ENCODE measurements at places on chromosomes 7 and 10.

GRCh38 chr10:86653379-86653778 is 968 bp upstream of the OPN4 start:
- DNase-seq, result no peak

DNA sequence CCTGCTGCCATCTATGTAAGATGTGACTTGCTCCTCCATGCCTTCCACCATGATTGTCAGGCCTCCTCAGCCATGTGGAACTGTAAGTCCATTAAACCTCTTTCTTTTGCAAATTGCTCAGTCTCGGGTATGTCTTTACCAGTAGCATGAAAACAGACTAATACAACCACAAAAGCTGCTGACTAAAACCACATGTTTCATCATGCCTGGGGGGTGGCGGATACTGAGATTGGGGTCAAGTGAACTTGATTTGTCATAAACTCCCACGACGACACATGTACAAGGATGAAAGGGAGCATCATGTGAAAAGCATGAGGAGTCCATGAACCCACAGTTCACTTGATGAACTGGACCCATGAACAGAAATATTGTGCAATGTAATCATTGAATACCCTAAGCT is 134.9 kb upstream of the ANK3 start:
- no peak for DNase-seq

DNA sequence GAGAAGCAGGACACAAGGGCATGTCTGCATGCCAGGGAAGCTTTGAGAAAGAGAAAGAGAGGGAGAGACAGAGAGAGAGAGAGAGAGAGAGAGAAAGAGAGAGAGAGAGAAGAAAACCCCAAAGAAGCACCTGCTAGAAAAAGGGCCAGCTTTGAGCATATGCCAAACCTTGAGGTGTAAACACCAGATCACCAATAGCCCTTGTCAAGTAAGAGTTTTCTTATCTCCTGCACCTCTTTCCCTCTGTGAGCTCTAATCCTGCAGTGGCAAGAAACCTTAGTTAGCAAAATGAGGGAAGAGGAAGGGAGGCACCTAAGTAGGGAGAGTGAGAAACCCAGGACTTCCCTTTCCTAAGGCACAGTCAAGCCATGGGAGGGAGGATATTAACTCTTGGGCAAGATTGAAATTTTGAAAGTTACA is 11.3 kb upstream of the TRDMT1 start:
- no peak for DNase-seq

DNA sequence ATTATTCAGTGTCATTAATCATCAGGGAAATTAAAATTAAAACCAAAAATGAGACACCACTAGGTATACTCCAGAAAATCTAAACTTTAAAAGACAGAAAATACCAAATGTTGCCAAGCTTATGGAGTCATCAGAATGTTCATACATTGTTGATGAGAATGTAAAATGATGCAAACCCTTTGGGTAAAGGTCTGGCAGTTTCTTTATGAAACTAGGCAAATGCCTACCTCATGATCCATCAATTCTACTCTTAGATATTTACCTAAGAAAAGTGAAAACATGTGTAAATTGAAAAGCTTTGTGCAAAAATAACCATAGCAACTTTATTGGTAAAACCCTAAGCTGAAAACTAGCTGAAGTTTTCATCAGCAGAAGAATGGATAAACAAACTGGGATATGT is 329.5 kb upstream of the MEOX2 start:
- DNase-seq, result no peak

GRCh38 chr10:97825020-97825760 is 24.5 kb upstream of the GOLGA7B start:
- no peak for DNase-seq

DNA sequence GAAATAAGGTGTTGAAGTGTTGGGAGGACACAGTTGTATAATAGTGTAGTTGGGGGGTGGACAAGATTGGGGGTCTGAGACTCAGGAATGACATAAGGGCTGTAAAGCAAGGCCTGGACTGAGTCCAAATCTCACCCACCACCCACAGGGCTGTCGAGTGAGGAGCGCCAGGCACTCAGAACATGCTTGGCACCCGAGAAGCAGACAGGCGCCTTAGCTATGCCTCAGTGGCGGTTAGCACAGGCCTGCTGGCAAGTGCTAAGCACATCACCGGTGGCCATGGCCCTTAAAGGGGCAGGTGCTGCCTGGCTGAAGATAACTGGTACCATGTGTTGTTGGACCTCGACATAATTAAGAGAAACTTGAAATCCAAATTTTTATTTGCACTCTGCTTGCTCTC is 90.7 kb downstream of the COL13A1 start:
- DNase-seq, result no peak

DNA sequence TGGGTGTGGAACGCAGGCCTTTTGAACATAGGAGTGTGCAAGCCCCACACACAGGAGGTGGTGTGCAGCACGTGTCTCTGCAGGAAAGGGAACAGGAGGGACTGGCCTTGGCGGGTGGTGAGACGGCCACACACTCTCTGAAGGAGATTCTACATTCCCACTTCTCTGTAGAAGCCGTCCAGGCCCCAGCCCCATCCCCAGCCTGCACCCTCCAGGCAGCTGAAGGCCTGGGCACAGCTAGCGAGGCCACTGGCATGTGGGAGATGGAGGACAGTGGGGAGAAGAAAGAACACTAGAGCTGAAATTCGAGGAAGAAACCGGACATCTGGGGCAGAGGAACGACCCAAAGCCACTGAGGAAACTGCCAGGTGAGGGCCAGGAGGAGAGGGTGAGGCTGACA is 507.3 kb downstream of the DNAJB6 start:
- DNase-seq, result no peak

DNA sequence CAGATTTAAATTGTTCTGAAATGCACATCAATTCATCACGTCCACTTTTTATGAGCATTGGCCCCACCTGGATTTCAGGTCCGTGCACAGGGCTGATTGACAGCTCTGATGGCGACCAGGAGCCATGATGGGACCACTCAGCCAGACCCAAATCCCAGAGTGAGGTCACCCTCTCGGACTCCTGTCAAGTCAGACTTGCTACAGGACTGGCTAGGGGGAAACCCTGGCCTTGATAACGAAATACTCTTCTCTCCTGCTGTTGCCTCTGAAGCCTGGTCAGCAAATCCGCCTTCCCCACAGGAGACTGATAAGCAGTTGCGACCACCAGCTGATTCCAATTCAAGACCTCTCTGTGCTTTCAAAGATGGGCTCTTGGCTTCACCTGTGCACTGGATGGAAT is 76.4 kb downstream of the CARD11 start:
- no peak for DNase-seq

- peak; percentile 16 for DNase-seq
These were observed 7.0 kb downstream of the GPRIN2 start for GRCh38 chr10:46549171-46550075.

DNA sequence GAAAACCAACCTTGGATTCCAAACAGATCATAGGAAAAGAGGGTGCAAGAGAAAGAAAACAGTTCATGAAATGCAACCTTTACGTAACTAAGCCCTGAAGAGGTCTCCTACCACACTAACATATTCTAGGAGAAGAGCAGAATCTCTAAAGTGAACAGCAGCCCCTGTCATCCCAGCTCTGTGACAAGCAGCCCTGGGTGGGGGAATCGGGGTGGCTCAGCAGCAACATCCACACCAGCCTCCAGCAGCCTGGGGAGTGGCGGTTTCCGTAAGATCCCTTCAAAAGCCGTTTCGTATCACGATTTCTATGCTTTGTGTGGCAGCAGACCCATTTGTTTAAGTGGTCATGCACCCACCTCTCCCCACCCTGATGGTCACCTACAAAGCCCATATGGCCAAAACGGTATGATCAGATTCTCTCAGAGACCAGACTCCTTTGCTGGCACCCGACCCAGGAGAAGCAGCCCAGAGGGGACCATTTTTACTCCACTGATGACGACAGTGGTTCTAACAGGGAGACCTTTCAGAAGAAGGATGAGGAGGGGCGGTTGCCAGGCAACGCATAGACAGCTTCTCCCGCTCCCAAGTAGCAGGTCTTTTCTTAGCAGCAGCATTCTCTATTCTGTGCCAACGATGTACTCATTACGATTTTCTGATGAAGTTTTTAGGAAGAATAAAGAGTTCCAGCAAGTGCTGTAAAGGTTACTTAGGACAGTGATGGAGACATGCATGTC is 300.6 kb downstream of the DNAJB6 start:
- no peak for DNase-seq

DNA sequence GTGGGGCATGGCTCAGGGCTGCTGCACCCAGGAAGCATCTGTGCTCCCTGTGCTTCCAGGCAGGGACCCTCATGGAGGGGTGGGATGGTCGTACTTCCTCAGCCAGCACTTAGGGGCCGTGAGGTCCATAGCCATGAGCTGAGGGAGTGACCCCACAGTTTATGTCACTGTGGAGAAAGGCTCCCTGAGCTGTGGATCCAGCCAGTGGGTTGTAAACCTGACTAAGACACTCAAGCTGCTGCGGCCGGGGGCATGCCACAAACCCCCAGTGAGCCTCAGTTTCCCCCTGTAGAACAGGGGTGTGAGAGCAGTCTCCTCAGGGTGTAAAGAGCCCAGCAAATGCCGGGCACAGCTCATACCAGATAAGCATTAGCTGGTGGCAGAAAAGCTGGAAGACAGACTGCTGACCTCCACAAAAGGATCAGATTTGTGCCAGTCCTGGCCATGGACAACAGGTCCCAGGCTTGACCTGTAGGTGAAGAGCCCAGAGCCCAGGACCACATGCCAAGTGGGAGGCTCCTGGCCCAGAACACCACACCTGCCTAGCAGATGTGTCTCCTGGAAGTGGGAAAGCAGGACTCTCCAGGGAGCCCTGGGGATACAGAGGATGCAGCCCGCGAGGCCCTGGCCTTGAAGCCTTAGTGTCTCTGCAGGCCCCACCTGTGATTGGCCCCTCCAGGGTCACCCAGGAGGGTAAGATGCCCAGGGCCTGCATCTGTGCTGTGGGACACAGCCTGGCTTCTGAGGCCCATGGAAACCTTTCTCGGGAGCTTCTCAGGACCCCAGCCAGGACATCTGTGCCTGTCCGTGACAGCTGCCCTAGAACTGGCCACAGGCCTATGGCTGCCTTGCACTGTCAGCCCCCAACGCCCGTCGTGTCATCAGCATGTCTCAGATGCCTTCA is 78.1 kb upstream of the RET start:
- DNase-seq, result peak; percentile 7

DNA sequence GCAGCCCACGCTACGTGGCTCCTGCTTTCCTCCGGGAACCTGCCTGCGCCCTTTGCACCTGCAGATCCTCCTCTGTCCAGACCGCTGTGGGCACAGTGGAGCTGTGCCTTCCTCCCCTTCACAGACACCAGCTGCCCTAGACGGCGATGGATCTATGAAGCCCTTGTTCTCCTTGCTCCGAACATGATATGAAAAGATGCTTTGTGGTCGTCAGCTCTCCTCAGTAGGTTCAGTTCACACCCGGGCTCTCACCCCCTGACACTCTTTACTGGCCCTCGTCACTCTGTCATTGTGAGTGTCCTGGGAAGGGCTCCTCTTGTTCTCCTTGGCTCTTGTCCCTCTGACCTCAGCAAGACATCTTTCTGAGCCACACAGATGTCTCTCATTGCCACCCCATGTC is 4.2 kb downstream of the ZNF488 start:
- no peak for DNase-seq

- no peak for DNase-seq
These were observed 67.5 kb downstream of the DNAJC12 start for GRCh38 chr10:67770537-67770936.

- DNase-seq, result no peak
These were observed 12.5 kb downstream of the ITGB8 start for GRCh38 chr7:20343205-20343604.

GRCh38 chr7:98840722-98841121 is 29.1 kb downstream of the TMEM130 start:
- no peak for DNase-seq

- DNase-seq, result no peak
These were observed 9.2 kb downstream of the AGR2 start for GRCh38 chr7:16795624-16796023.

DNA sequence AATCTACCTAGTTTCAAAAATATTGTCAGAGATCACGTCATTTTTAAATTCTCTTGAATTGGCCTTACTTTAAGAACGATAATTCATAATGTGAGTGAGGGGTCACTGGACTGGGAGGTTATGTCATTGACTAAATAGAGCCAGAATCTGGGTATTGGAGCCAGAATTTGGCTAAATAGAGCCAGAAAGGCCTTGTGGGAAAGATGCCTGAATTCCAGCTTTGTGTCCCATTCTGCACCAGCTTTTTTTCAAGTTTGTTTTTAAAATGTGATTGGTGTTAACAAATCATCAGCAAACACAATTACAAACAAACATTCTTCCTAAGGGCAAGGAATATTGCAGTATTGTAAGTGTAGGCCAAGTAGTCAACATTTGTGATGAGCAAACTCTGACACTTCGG is 233.2 kb upstream of the PRKCQ start:
- no peak for DNase-seq

DNA sequence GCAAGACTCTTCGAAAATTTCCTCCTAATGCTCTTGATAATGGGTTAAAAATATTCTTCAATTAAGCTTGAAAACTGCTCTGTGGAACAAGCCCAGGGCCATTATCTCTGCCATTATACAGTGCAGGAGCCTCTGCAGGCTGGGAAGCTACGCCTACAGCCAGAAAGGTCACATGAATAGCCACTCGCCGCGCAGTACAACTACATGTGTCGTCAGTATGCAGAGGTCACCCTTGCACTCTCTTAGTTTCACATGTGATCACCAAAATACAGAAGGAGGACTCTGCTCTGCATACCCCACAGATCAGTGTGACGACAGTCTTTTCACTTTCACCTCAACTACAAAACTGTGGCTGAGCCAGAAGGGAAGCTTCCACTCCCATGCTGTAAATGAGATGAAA is 141.8 kb upstream of the C1QL3 start:
- no peak for DNase-seq

- DNase-seq, result no peak
These were observed 81.8 kb downstream of the NT5C2 start for GRCh38 chr10:103111031-103111917.

DNA sequence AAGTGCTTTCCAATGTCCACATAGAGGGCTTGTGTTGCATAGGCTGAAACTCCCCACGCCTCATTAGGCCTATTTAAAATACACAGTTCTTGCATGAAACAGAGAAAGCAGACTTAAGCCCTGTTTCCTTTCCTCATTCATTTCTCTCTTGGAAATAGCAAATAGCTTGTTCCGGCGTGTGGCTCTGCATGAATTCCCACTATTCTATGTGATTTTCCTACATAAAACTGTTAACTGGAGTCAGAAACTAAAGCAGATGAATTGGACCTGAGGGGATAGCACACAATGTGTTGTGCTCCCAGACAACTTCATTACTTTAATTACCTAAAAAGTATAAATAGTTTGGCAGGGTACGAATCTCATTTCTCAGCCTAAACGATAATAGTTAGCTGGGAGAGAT is 981.5 kb downstream of the SORCS1 start:
- DNase-seq, result no peak

GRCh38 chr10:89553064-89553734 is 17.8 kb upstream of the SLC16A12 start:
- no peak for DNase-seq
